GM18507 (cell line): ENCODE measurements at places on chromosomes 12 and 14.
A peak's percentile ranks its signal among the peaks of the same experiment; 100 is the strongest.

- DNase-seq, result no peak
Observed at GRCh38 chr14:41606282-41606531, 469 bp upstream of the LRFN5 start.

DNA sequence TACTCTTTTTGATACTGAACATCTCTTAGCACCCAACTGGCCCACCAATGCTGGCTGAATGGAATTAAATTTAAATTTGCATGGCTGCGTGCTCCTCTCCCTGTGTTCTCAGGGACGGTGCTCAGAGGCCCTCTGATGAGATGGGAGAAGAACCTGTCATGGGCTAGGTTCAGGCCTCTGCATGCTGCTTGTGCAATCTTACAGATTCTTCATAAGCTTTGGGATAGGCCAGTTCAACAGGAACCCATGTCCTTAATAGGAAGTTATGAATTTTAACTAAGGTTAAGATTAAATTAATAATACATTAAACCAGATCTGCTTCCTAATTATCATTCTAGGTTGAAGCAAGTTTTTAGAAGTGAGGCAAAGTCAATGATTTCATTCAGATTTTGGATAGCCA lies 119.7 kb upstream of the LRIG3 start:
- DNase-seq, result no peak

DNA sequence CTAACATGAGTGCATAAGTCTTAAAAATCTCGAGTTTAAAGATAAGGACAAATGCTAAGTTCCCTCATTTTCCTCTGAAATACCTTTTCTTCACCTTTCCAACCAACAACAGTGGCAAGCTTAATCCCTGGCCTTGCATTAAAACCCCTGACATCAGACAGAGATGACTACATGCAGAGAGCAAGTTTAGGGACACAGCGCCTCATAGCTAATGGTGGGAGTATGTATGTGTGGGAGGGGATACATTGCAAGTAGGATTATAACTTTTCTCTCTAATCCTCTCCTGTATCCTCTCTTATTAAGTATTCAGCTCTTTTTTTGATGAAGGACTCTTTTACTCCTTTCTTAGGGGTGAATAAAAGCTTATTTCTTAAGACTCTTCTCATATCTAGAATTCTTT lies 547.1 kb downstream of the CCER1 start:
- DNase-seq, result no peak

- peak; percentile 26 for DNase-seq
Observed at GRCh38 chr14:53432378-53432802, 279.3 kb upstream of the DDHD1 start.

DNA sequence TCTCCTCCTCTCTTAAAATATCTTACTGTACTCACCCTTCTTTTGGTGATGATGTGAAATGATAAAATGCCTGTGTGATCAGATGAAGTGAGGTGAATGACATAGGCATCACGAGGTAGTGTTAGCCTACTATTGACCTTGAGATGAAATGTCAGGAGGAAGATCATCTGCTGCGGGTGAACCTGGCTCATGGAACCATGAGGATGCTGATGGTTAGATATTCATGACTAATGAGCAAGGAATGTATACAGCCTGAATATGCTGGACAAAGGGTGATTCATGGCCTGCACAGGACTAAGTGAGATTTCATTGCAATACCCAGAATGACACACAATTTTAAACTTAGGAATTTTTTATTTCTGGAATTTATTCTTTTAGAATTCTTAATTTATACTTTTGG lies 89.6 kb downstream of the DAAM1 start:
- DNase-seq, result no peak

DNA sequence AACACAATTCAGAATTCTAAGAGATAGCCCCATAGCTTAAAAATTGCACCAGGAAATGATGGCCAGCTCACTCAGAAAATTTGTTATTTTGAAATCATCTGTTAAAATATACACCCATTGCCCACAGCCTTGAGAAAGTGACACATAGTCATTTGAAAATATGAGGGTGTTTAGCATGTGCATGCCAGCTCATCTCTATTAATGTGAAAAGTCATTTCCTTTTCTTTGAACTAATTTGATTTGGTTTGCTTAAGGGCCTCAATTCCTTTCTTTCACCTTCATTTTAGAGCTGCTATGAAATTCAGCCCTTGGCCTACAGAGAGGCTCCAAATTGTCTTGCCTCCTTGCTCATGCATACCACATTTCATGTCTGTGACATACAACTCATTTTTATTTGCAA lies 241.4 kb downstream of the PHLDA1 start:
- no peak for DNase-seq

- no peak for DNase-seq
Observed at GRCh38 chr12:88313554-88313953, 171.4 kb downstream of the TMTC3 start.

DNA sequence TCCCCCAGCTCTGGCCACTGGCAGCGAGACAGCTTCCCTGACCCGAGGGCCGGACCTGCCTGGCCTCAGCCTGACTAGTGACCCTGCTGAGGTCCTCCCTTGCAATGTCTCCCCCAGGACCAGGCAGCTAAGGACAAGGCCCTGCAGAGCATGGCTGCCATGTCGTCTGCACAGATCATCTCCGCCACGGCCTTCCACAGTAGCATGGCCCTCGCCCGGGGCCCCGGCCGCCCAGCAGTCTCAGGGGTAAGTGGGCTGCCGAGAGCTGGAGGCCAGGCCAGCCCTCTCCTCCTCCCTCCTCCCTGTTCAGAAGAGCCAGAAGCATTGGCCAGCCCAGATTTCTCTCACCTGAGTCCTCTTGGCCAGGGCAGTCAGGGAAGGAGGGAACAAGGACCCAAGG lies 58.1 kb downstream of the TEAD4 start:
- DNase-seq, result no peak

DNA sequence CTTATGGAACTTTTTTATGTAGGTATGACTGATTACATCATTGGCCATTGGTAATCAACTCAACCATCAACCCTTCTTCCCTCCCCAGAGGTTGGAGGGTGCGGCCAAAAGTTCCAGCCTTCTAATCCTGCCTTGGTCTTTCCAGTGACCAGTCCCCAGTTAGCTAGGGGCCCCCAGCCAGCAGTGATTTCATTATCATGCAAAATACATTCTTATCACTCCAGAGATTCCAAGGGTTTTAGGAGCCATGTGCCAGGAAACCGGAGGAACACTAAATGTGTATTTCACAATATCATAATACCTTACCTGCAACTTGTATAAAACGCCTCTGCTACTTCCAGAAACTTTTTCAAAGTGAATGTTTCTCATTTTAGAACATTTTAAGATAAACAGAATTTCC lies 181.5 kb upstream of the PELI2 start:
- no peak for DNase-seq

- no peak for DNase-seq
Observed at GRCh38 chr14:51922624-51923023, 62.2 kb downstream of the GNG2 start.

GRCh38 chr14:47155395-47155794 lies 503.8 kb upstream of the RPL10L start:
- DNase-seq, result no peak

GRCh38 chr12:53952335-53952694 lies 2.4 kb upstream of the HOXC12 start:
- no peak for DNase-seq

DNA sequence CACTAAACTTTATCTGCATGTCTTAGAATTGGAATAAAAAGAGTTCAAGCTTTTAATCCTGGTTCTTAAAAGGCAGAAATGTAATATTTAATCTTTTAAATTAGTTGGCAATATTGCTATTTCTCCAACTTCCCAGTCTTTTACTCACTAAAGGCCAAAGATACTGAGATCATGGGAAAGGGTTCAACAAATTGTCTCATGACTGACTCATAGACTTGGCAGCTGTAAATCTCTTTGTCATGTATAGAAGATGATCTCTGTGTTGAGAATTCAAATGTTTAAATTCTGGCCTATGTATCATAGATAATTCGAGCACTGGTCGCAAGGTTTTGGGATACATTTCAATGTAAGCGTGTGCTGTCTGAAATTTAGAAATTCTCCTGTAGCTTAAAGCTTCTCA lies 40.1 kb upstream of the STRAP start:
- DNase-seq, result no peak

DNA sequence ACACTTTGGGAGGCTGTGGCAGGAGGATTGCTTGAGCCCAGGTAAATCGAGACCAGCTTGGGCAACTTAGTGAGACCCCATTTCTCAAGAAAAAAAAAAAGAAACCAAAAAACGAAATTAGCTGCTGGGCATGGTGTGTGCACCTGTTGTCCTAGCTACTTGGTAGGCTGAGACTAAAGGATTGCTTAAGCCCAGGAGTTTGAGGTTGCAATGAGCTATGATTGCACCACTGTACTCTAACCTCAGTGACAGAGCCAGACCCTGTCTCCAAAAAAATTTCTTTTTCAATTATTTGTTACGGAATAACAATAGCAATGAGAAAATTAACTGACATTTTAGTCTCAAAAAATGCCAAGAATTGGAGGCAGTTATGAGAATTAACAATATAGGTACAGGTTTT lies 128.0 kb downstream of the CCDC91 start:
- DNase-seq, result no peak

GRCh38 chr12:108633534-108634248 lies at the start of gene SELPLG:
SELPLG (minus strand) TSS chr12:108633894; CDS start chr12:108624307, 9,587 bp downstream.
- peak; percentile 75 for DNase-seq
